ENCODE measurements at places on chromosomes 3 and 15.

DNA sequence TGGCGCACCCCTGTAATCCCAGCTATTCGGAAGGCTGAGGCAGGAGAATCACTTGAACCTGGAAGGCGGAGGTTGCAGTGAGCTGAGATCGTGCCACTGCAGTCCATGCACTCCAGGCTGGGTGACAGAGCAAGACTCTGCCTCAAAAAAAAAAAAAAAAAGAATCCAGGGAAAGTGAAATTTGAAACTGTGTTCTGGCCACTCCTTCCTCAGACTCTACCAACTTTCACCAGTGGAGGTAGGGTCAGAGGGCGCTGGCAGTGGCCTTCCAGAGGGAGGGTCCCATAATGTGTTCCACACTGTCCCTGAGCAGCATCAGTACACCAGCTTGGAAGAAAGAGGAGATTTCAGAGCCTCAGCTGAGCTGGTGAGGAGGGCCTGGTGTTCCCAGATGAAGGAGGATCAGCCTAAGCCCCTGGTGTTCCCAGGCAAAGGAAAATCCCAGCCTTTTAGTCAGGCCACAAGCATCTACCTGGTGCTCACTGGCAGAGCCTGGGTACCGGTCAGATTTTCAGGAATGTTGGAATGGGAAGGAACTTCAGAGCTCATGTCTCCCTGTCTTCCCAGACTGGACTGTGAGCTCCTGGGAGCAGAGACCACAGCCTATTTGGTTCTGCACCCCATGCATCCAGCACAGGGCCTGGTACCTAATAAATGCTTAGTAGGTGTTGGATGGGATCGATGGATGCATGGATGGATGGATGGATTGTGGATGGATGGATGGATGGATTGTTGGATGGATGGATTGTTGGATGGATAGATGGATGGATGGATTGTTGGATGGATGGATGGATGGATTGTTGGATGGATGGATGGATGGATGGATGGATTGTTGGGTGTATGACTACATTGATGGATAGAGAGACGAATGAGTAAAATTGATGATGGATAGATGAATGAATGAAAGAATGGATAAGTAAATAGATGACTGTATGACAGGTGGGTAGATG is 117.9 kb downstream of the CORO2B start:
- DNase-seq: no peak

DNA sequence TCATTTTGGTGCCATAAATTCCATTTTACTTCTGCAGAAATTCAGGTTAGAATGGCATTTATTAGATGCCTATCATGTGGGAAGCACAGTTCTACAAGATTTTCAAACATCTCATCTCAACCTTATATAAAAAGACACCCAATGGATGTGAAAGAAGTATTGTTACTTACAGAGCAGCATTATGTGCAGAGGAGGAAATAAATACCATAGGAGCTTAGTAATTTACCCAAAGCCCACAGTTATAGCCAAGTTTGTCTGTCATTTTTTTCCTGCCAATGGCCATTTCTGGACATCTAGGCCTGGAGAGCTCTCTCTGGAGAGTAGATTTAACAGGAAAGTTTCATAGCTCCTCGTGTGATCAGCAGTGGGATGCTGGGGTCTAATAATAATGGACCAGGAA is 659.4 kb upstream of the NAALADL2 start:
- no peak for DNase-seq

GRCh38 chr3:5297895-5298294 is 110.4 kb downstream of the EDEM1 start:
- no peak for DNase-seq

- no peak for DNase-seq
These were observed 921.3 kb upstream of the NR2F2 start for GRCh38 chr15:95409211-95409610.

DNA sequence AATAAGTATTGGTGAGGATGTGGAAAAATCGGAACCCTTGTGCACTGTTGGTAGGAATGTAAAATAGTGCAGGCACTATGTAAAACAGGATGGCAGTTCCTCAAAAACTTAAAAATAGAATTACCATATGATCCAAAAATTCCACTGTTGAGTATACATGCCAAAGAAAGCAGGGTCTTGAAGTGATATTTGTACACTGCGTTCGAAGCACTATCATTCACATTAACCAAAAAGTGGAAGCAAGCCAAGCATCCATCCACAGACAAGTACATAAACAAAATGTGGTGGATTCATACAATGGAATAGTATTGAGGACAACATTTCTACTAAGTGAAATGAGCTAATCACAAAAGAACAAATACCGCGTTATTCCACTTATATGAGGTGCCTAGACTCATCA is 200.7 kb downstream of the TJP1 start:
- DNase-seq: no peak

DNA sequence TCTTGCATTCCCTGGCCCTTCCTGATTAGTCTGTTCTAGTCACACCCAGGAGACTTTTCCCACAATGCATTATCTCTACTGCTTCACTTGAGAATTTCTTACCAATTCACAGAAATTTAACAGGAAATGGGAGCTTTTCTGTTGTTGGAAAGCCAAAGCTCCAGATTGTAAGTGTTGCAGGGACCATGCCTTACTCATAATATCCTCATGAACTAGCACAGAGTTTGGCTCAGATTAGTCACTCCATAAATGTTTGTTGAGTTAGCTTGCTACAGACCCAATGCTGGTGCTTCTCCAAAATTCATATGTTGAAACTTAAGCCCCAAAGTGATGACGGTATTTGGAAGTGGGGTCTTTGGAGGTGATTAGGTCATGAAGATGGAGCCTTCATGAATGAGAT is 232.6 kb downstream of the GAP43 start:
- no peak for DNase-seq

DNA sequence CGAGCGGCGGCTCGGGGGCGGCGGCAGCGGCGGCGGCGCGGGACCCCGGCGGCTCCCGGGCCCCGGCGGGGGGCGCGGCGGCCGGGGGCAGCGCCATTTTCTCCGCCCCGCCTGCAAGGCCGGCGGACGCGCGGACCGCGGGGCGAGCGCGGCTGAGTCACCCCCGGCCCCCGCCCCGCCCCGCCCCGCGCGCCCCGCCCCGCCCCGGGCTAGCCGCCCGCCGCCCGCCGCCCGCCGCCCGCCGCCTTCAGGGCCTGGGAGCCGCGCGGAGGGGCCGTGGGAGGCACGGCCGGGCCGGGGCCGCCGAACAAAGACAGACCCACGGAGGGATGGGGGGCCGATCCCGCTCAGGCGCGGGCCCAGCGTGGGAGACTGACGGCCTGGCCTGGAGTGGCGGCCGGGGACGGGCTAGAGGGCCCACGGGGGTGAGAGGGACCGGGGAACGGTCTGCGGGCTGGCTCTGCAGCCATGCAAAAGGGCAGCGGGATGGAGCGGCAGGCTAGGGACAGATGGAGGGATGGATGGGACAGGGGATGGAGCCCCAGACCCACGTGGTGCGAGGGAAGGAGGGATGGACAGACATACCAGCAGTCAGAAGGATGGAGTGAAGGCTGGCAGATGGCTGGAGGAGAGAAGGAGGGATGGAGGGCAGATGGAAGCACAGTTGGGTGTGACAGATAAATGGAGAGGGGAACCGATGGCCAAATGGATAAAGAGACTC is at the start of gene EIF4E3:
TSS of gene EIF4E3 (minus strand) at position 132 of the 721 bp plus-strand sequence. CDS start at position 97, 35 bp downstream.
- peak; percentile 62 for DNase-seq

DNA sequence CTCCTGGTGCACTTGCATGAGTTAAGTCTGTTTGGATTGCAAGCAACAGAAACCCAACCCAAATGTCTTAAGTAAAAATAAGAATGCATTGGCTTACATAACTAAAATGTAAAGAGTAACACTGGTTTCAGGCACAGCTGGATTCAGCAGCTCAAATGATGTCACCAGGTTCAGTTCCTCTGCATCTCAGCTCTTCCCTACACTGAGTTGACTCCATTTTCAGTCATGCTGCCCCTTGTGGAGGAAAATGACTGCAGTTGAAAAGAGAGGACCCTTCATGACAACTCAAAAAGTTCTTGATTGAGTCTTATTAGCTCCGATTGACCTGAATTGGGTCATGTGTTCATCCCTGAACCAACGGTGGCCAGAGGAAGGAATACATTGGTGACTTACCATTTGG is 138.5 kb upstream of the ABI3BP start:
- DNase-seq: no peak

- DNase-seq: no peak
These were observed 906.0 kb upstream of the ALCAM start for GRCh38 chr3:104460477-104461406.

DNA sequence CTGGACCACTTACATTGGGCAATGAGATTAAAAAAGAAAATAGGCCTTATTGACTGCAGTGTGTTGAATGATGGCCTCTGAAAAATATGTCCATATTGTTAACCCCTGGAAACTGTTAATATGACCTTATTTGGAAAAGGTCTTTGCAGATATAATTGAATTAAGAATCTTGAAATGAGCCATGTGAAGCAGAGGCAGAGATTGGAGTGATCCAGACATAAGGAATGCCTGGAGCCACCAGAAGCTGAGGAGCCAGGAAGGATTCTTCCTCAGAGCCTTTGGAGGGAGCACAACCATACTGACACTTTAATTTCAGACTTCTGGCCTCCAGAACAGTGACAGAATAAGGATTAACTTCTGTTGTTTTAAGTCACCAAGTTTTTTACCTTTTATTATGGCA is 510.4 kb upstream of the AGTR1 start:
- DNase-seq: no peak

GRCh38 chr15:50791486-50791885 is 26.0 kb upstream of the SPPL2A start:
- DNase-seq: no peak

DNA sequence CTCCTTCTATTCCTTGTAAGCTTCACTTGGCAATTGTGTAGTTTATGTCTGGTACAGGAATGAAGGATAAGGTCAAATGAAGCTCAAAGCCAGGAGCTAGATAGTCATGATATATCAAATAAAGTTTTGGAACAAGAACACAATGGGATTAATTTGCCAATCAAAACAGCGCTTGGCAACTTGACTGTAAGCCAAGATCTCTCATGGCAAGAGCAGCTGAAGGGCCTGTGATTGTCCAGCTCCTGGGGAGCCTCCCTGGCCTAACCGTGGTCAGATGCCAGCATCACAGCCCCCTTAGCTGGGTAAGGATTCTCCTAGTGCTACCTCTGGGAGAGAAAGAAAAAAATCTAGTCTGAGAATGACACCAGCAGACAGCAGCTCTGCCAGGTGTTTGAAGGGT is 97.2 kb downstream of the LIPC start:
- DNase-seq: no peak

DNA sequence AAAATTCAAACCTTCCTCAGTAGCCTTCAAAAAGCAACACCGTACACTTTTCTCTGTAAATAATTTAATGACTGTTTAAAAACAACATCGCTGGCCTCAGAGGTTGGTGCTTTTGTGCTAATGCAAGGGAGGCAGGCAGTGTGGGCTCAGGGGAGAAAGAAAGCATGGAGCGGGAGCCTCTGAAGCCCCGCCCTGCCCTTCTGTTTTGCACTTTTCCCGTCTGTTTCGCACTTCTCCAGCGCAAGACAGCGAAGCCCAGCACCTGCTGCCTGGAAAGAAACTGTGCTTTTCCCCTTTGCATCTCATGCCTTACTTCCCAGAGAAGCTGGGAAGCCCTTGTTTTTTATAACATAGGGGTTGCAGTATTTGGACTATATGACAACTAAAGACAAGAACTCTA is 23.1 kb downstream of the TRPM1 start:
- no peak for DNase-seq

GRCh38 chr15:74424901-74425528 is 8.7 kb downstream of the SEMA7A start:
- no peak for DNase-seq
